ENCODE measurements at places on chromosomes 5 and 9.

DNA sequence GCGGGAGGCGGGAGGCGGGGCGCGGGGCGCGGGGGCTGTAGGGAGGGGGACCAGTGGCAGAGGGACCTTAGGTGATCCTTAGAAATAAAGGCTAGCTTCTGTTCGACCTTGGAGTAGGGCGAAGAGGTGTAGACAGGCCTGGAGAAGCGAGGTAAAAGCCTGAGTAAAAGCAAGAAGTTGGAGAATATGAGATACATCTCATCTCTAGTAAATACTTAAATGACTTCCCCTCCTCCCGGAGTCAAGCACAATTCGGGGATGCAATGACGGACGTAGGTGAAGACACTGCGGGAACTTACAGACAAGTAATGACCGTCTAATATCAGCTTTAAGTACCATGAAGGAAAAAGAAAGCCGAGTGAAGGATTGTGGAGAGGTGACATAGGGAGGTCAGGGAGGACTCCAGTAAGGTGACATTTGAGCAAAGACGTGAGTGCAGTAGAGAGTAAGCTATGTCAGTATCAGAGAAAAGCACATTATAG, 466 bp downstream of the SMC2 start:
- DNase-seq: no peak

GRCh38 chr5:53302529-53302928, 177.9 kb upstream of the FST start:
- DNase-seq: no peak

- DNase-seq: no peak
These were observed 41.9 kb upstream of the FUBP3 start for GRCh38 chr9:130537346-130538050.

- no peak for DNase-seq
These were observed 159.2 kb downstream of the SNX18 start for GRCh38 chr5:54676481-54677340.

- no peak for DNase-seq
These were observed 23.1 kb downstream of the GALNT10 start for GRCh38 chr5:154213592-154213991.

DNA sequence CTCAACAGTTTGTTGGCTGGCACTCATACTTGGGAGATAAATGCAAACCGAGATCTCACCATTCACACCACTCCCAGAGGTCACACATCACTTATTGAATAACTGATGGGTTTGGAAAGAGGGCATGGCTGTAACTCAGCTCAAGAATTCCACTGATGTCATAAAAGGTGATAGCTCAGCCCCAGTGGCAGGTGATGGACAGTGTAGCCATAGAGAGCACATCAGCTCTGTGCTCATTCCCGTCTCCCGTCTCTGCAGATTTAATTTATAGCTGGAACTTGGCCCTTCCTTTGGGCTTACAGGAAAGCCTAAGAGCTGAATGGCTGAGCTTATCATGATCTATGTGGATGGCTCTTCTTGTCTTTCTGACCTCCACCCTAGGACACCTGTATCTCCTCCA, 59.8 kb downstream of the INSYN2B start:
- DNase-seq: no peak

DNA sequence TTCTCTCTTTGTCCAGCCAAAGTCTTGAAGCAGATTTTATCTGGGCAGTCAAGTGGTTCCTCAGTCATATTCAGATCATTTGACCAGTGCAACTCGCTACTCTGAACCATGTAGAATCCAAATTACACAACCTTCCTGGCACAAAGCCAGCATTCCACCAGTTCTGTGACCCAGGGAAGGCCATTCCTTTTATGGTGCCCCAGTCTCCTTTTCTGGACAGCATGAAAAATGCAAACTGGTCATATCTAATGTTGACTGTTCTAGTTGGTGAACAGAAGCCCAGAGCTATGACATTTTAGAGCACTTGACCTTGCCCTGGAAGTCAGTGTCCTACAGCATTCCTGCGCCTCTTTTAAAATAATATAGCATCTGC, 364.6 kb downstream of the BRINP1 start:
- no peak for DNase-seq

DNA sequence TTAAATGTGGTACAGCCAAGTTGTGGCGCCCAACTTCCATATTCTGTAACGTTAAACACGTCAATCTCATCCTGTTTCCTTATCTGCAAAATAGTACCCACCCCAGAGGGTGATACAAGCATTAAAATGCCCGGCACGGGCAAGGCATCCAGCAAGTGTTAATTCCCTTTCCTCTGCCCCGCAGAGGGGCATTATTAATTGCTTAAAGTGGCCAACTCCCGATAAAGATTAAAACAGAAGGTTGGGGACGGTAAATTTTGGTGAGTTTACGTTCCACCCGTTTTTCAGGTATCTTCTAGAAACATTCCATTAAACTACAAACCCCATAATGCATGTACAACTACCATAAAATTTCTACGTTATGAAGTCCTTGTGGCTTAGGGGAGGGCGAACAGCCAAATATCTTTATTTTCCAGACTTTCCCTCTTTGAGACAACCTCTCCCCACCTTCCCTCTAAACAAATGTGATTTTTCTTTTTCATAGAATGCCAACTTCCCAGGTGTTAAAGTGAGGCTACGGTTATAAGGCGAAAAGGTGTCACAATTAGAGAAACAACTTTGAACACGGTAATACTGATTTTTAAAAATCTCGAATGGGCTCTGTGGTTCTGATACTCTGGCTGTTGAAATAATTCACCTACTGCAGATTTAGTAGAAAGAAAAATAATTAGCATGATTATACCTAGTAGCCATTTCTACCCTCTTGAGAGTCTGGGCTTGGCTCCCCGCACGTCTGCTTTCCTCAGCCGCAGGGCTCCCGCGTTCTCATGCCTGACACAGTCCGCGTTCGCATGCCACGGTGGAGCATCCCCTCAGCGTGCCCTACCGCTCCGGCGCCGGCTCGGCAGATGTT, 1.2 kb upstream of the GPBP1 start:
- DNase-seq: peak; percentile 56

DNA sequence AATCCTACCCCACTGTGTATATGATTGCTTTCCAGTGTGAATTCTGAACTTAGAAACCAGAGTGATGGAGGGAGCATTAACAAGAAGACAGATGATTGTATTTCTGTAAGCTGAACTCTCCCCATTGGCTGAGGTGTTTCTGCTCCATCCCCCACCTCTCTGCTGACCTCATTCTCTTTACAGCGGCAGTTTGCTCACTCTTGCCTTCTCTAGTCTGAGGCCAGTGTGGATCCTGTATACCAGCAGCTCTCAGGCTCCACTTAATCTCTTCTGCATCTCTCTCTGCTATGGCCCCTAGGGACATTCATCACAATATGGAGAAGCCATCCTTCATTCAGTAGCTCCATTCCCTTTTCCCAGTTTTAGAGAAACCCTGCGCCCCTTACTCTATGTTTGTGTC, 358.8 kb downstream of the MAN2A1 start:
- no peak for DNase-seq

DNA sequence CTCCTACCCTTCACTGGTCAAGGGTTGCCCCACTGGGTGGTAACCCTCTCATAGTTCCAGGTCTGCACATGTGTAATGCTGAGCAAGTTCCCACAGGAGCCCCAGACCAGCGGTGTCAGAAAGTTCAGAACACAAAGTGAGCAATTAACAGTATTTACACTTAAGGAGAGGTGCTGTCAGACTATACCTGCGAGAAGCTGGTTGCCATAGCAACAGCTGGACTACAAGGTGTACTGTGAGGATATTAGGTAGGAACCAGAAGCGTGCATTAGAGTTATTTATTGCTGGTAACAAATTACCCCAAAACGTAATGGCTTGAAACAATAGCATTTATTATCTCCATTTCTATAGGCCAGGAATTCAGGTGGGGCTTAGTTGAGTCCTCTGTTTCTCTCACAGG, 317.0 kb upstream of the RPS23 start:
- DNase-seq: no peak

GRCh38 chr5:1368236-1368635, 23.3 kb upstream of the CLPTM1L start:
- no peak for DNase-seq

DNA sequence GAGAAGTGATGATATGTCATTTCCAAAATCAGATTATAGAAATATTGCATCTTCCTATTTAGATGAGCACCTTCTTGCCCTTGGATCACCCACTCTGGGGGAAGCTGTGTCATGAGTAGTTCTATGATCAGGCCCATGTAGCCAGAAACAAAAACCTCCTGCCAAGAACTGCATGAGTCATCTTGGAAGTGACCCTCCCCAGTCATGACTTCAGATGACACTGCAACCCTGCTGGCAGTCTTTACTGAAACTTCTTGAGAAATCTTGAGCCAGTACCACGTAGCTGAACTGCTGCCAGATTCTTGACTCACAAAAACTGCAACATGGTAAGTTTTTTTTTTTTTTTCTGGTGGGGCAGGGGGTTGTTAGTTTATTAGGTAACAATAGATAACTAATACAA, 439.6 kb upstream of the PTGER4 start:
- no peak for DNase-seq

DNA sequence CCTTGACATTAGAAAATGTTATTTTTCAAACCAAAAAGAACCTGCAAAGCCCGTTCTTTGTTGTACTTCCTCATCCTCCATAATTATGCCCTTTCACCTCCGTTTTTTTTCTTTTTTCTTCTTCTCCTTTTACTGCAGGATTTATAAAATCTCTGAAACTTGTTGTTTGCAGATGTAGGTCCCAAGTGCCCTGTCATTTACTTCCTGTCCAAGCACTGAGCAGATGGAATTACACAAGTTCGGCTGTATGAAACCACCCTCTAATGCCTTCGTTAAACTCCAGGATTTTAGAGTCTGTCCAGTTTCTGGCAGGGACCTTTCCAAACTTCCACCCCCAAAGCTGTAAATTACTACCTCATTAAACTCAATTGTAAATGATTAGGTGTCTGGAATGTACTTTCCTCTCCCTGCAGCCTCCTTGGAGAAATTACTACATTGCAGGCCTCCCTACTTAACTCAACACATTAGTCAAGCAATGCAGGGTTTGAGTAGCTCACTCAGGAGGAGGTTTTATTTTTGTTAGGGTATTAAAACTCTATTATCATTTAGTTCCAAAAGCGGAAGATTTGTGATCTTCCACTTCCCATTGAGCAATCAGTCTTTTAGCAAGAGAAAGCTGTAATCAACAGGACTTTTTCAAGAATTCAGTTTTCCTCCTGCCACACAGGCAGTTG, 125.6 kb upstream of the LPAR1 start:
- DNase-seq: peak; percentile 19

DNA sequence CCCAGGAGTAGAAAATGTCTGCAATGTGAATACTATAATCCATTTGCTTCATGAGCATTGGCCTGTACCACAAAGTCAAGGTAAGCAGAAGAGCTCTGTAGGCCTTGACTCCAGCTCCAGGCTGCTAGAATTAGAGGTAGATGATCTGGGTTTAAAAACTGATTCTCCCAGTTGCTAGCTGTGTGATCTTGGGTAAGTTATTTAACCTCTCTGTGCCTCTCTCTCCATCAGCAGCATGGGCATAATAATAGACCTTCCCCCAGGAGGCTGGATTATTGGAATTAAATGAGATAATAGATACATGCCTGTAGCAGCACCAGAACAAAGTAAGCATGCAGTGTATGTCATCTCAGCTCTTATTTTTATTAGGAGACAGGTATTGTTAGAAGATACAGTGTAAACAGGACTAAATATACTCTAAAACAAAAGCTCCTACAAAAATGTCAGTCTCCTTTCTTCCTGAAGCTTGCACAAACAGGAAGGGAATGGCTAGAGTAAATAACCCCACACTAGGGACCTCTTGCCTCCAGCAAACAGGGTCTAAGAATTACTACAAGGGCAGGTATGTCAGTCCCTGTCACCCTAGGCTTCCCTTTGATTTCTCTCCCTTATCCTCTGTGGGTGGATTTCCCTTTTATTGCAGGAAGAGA, 57.5 kb downstream of the PSAT1 start:
- DNase-seq: no peak

DNA sequence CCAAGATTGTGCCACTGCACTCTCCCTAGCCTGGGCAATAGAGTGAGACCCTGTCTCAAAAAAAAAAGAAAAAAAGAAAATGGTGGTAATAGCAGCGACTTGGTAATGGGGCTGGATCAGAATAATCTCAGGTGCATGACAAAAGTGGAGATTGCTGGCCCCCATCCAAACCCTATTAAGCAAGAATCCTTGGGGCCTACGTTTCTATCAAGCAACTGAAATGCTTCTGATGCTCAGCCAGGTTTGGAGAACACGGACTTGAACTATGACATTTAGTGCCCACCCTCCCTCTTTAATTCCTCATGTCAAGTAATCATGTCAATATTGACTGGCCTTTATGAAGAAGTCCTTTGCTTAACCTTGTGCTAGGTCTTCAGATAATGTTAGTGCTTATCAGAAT, 6.6 kb downstream of the C5orf52 start:
- DNase-seq: no peak

- DNase-seq: peak; percentile 37
These were observed 272.1 kb downstream of the RASEF start for GRCh38 chr9:82790875-82791274.

GRCh38 chr5:123282444-123282843, 140.8 kb downstream of the CEP120 start:
- DNase-seq: no peak

DNA sequence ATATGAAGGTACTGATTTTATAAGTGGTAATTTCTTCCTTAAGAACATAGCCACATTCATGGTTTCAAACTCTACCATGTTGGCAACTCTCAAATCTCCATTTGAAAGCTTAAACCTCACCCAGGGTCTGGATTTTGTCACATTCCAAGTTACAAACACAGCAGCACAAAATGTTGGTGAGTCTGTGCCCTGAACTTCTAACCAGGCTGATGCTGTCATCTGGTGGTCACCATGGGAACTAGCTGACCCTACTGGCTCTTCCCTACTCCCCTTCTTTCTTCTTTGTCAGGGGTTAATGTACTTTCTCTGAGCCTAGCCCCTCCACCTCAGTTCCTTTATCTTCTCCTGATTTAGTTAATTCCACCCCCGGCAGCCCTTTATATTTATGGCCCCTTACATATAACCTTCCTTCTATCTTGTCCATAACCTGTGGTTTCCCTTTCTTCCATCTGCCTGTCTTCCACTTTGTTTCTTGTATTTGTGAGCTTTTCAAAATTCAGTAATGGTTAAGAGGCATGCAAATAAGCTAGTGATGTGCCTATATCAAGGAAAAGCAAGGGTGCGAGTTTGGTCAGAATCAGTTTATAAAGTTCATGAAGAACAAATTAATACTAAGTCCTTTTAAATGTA, 35.9 kb downstream of the TGFBR1 start:
- peak; percentile 33 for DNase-seq

GRCh38 chr9:113585085-113585442, 121.5 kb downstream of the RGS3 start:
- DNase-seq: no peak

DNA sequence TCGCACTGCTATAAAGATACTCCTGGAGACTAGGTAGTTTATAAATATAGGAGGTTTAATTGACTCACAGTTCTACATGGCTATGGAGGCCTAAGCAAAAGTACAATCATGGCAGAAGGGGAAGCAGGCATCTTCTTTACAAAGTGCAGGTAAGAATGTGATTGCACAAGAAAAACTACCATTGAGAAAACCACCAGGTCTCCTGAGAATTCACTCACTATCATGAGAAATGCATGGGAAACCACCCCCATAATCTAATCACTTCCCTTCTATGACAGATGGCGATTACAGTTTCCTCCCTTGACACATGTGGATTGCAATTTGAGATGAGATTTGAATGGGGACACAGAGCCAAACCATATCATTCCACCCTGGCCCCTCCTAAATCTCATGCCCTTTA, 121.2 kb upstream of the ST8SIA4 start:
- DNase-seq: no peak
